ENCODE measurements at places on chromosomes 11 and 22. TPM values are rescaled to one million over a fixed set of nuclear protein-coding genes. Genes with fewer than 3 reads are reported as not detected.
A peak's percentile ranks its signal among the peaks of the same experiment; 100 is the strongest.

DNA sequence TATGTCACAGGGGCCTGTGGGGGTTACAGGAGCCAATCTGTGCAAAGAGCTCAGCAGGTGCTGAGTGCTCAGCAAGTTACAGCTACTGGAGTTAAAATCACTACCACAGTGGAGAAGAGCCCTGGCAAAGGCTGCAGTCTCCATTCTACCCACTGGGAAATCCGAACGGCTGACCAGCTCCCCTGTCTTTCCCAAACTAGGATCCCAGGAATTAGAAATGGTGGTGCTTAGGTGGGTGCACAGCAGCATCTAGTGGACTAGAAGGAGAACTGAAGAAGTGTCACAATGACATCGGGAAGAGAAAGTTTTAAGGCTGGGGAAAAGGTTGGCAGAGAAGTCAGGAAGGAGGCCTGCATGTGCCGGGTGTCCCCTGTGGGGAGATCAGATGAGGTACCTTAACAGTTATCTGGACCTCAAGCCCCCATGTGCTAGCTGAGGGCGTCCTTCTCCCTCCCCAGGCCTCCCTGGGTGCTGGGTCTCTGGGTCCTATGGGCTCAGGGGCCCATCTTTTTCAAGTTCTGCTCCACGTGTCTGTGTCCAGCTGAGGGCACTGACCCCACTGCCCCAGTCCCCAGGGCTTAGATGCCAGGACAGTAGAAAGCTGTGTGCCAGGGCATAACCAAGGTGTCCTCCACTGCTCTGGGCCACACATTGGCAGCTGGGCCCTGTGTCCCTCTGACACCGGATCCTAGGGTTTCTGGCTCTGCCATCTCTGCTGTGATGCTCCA, 1.9 kb downstream of the PIWIL3 start:
- DNase-seq, result peak; percentile 83

DNA sequence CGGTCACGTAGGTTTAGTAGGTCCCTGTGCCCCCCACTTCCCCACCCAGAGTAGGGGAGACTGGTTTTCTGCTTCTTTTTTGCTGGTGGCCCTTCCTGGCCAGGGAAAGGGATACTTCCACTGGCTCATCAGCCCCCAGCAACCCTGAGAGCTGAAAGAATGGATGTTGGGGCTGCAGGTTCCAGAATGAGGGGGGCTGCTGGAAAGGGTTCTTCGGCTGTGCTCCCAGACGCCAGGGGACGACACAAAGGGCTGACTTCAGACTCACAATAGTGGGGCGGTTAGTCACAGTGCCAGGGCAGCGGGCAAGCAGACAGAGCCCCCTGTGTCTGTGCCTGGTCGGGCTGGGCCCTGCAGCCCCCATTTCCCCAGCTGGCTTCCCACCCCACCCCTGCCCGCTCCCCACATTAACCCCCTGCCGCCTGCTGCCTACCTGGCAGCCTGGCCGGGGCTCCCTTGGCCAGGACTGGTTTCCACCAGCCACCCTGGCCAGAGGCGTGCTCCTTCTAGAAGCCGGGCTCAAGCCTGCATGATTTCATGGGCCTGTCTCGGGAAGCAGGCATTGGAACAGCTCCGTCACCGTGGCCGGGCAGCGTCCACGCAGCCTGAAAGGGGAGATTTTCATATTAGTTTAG, 79.1 kb upstream of the WNT7B start:
- no peak for DNase-seq

- peak; percentile 21 for DNase-seq
Measured at GRCh38 chr11:34050581-34051348, 766 bp upstream of the CAPRIN1 start.

- no peak for DNase-seq
Measured at GRCh38 chr22:47055921-47056320, 293.5 kb downstream of the TBC1D22A start.

Gene GPHA2
- not detected for total RNA-seq

GRCh38 chr11:75554258-75555022, 7.6 kb upstream of the SERPINH1 start:
- no peak for DNase-seq

DNA sequence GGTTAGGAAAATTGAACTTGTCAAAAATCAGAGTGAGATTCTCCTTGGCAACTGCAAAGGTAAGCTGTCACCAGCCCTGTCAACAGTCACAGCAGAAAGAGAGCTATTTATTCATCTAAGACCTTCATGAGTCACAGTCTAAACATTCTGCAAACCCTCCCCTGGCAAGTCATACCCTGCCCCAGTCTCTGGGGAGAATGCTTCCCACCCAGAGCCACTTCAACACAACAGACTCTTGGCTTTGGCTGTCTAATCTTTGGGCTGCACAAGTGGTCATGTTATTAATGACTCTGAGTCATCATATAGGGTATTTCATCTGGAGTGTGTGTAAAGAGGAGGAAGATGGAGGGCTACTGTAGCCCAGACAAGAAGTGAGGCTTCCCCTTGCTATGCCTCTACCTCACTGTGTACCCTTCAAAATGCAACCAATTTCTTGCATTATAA, 153.4 kb downstream of the CCDC34 start:
- peak; percentile 51 for DNase-seq

DNA sequence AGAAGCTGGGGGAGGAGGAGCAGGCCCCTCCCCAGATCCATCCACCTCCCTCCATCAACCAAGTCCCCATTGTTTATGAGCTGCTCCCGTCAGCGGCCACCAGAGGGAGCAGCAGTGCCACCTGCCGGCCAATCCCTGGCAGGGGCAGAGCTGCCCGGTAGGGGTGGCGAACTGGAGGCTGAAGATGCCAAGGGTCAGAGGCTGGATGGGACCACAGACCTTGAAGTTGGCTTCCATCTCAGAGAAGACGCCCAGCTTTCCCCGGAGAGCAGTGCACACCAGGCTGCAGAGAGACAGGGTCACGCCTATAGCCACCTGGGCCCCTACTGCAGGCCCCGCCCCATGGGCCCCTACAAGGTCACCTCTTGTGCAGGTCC, 3.6 kb downstream of the FIBP start:
- DNase-seq, result peak; percentile 74

Gene HYOU1
- total RNA-seq, result 189 TPM

Gene WBP2NL
- 0.19 TPM for total RNA-seq

DNA sequence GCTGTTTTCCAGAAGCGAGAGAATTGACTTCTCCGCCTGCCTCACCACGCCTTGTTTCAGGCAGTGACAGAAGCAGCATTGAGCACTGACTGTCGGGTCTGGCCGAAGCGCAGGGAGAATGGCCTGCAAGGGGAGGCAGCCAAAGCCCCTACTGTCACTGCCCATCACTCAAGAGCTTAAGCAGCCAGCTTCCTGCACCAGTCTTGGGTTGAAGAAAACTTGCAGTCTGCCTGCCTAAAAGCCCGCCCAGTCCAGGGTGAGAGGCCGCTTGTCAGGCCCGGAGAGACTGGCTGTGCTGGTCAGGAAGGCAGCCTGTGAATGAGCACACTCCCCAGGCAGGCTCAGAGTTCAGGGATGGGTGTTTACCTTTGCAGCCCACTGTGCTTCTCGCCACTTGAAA, 108.3 kb downstream of the PKNOX2 start:
- no peak for DNase-seq

DNA sequence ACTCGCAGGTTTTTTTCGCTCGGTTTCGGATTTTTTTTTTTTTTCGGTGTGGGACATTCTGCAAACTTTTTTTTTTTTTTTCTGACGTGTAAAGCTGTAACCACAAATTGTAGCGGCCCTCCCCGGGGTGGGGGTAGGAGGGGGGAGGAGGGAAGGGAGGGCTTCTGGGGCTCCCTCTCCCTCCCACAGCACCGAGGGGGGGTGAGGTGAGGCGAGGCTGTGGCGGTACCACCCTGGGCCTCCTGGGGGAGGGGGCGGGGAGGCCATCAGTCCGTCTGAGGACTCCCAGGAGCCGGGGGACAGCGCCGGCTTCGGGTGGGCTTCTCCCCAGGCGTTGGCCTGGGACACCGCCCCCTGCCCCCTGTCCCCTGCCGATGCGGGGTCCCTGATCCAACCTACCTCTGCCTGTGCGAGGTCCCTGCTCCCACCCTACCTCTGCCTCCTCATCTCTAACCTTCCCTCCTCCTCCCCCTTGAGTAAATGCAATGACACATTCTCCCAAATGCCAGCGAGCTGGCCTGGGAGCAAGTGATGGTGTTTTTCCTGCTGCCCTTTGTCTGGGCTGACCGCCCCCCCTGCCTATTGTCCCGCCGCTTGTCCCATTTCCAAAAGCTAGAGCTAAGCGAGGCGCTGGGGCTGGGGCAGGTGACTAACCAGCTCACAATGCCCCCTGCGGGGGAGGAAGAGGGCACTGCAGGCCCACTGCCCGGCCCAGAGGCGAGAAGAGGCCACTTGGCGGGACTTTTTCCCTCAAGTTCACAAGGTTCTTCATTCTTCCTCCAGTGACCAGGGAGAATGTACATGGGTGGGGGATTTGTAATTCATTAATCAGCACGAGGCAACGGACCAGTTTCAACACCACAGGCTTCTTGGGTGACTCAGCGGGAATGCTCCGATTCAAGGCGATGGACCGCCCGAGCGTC, 511 bp upstream of the CLCF1 start:
- peak; percentile 43 for DNase-seq

GRCh38 chr11:2305788-2306451, 4.1 kb downstream of the TSPAN32 start:
- DNase-seq, result no peak

Gene INS
- not detected for total RNA-seq

Gene ALG9
- total RNA-seq, result 39.0 TPM

DNA sequence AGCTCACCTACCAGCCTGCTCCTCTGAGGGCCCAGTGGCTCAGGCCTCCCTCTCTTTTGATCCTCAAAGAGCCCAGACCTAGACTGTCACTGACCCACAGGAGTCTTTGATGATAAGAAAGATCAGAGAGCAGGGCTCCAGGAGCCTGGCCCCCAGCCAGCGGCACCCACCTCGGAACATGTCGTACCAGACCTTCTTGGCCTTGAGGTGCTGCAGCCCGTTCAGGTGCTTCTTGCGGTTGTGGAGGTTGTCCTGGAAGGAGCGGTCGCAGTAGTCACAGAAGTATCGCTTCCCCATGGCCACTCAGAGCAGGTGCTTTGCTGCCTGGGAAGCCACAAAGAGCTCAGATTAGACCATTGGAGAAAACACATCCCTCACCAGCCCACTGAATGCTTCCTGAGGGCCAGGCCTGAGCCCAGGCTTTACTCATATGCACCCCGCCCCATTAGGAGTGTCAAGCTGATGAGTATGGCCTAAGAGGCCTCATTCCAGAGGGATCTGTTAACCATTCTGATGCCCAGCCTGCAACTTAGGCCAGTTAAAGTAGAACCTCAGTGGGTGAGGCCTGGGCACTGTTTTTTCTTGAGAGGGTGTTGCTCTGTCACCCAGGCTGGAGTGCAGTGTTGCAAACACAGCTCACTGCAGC, 18.4 kb downstream of the ZMAT5 start:
- DNase-seq, result no peak

Gene C22orf31
- total RNA-seq, result not detected

GRCh38 chr11:112115386-112115785, 28.7 kb downstream of the SDHD start:
- no peak for DNase-seq

Gene CD3G
- not detected for total RNA-seq

DNA sequence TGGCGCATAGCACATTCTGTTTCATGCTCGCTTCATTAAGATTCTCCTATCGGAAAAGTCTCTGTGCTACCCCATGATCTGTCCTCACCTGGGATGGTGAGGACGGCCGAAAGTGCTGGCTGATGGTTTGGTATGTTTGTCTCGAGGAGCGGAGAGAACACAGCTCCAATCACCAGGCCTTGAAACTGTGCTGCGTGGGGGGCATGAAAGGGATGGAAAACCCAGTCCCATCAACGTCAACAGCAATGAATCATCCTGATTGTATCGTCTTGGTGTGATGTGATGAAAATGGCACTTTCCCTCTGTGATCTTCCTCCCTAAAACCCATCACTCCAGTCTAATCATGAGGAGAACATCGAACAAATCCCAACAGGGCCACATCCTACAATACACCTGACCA, 8.4 kb downstream of the FXYD6 start:
- DNase-seq, result no peak

Gene PGA4
- not detected for total RNA-seq

Gene CENPM
- total RNA-seq, result 47.3 TPM

DNA sequence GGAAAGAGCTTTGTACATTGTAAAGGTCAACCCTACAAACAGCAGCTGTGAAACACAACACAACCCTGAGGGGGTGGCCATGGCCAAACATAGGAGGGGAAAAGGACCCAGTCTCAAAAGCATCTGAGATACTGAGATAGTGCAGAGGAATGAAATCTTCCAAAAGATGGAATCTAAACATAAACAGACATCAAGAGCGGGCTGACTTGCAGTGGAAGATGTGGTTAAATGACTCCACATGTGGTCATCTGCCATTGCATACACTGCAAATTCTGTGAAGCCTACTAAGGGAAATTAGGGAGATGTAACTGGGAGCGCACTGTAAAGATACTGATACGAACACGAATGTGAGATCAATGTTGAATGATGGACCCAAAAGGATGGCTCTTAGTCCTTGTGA, 22.0 kb downstream of the BDNF start:
- no peak for DNase-seq

Gene LIF
- 3.2 TPM for total RNA-seq

DNA sequence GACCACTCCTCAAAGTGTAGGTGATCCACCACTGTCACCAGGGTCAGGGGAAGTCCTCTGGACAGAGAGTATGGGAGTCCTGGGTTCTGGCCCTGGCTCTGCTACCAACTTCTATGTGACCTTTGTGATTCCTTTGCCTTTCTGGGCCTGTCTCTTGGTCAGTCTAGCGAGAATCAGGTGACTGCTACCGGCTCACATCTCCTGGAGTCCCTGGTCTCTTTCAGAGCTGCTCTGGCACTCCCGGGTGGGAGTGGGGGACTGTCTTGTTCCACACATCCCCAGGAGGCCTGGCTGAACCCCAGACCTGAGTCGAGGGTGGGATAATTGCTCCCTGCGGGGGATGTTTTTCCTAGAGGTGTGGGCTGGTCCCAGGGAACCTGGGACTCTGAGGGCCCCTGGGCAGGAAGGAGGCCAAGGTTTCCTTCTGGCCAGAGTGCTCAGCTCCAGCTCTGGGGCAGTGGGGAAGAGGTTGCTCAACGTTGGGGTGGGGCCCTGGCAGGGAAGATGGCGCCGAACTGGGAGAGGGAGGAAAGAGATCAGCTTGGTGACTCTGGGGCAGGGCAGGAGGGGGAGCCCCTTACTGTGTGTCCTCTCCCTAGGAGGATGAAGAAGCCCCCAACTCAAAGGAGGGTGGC, 2.1 kb downstream of the SOX10 start:
- peak; percentile 43 for DNase-seq

- no peak for DNase-seq
Measured at GRCh38 chr11:118007040-118007439, 20.8 kb downstream of the IL10RA start.

DNA sequence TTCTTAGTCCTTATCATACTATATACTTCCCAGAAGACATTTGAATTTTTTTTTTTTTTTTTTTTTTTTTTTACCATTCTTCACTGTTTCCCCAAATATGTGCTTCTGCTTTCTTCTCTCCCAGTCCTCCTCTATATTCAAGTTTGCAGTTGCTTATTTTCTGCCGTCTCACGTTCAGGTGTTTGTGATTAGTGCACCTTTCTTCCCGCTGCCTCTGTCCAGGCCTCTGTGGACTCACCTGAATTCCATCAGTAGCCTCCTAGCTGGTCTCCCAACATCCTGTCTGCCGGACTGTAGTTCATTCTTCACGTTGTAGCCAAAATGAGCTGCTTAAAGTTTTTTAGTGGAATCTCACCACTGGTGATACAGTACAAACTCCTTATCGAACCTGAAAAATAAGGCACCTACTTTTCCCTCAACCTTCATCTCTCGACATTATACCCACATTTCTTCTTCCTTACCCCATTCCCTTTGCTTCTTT, 795 bp upstream of the MSANTD4 start:
- no peak for DNase-seq

- peak; percentile 81 for DNase-seq
Measured at GRCh38 chr11:70048279-70049024, 29.7 kb upstream of the ANO1 start.

Gene ARHGAP42
- total RNA-seq, result 18.3 TPM

GRCh38 chr22:20904008-20904979, 12.9 kb upstream of the CRKL start:
- no peak for DNase-seq

Gene TLCD5
- total RNA-seq, result 7.8 TPM

Measured in SK-MEL-5 (cell line).